ENCODE measurements at places on chromosomes 6 and 20.

- no peak for DNase-seq
These were observed 380.9 kb downstream of the CDH4 start for GRCh38 chr20:61633004-61633403.

DNA sequence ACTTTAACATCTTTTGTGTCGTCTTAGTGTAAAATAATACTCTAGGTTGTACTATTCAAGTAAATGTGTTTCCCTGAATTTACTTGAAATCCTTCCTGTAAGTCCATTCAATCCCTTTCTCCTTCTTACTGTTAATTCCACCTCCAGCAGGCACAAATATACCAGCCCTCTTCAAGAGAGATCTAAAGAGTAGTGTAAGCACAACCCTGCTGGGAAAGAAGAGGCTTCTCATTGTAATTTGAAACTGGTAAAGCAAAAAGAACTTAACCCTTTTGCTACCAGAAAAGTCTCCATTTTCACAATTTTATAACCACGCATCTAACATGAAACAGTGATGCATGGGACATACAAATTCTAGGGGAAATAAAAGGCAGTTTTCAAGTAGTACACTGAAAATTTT is at the start of gene BMP5:
Gene BMP5 (minus strand): TSS at position 191 of the 400 bp plus-strand sequence. CDS start 725 bp downstream, outside the sequence.
- DNase-seq, result no peak

DNA sequence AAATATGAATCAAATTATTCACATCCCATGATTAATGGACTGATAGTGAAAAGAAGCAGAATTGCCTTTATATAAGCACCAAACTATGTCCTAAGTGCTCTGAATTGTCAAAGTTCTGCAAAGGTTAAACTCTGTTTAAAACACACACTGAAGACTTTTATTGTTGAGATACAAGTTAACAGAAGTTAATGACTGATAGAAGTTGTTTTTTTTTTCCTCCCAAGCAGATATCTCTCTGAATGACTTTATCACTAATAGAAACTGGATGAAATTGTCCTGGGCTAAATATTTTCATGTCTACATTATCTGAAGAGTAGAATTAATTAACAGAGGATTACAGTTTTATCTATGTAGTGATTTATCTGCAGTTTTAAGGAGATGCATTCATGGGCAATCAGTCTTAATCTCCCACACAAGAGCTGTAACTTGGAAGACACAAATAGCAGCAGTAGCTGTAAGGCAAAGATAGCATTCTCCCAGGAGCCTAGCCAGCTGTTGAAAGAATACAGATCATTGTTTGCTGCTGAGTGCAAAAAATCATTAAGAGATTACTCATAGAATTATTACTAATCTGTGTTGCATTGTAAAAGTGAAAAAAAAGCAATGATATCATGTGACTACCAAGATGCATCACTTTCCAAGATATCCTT is 49.9 kb downstream of the BMP5 start:
- DNase-seq, result no peak

- DNase-seq, result no peak
These were observed 192.2 kb downstream of the TPBG start for GRCh38 chr6:82555801-82556200.

DNA sequence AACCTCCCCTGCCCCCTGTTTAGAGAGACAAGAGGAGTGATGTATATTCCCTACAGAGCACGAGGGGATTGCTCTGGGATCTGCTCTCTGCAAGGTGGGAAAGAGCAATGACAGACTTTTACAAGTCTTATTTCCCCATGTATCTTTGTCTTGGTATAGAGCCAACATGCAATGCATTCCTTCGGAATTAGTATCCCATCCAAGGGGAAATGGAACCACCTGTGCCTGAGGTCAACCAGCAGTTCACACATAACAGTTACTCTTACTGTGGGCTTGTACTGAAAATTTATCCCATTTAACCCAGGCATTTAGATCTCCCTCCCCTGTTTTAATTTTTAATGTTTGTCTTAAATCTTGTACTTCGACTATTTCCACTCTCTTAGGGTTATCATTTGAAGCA is 250.4 kb downstream of the C6orf118 start:
- DNase-seq, result no peak

- no peak for DNase-seq
These were observed 12.1 kb downstream of the BCL2L1 start for GRCh38 chr20:31710423-31711108.

DNA sequence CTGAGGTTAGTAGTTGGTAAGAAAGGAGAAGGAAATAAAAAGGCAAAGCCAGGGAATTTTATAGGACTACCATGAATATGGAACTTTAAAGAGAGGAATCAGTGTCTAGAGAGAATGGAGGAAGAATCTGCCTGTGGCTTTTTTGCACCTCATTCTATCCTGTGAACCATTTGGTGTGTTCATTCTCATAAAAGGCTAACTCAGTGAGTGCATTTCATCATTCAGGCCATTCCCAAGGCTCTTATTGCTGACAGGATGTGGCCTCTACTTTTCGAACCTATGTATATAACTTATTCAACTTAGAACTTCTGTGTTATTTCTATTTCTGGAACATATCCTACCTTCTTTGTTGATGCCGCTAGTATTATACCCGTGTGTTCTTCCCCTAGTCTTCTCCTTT is 27.1 kb downstream of the HSF2 start:
- no peak for DNase-seq

DNA sequence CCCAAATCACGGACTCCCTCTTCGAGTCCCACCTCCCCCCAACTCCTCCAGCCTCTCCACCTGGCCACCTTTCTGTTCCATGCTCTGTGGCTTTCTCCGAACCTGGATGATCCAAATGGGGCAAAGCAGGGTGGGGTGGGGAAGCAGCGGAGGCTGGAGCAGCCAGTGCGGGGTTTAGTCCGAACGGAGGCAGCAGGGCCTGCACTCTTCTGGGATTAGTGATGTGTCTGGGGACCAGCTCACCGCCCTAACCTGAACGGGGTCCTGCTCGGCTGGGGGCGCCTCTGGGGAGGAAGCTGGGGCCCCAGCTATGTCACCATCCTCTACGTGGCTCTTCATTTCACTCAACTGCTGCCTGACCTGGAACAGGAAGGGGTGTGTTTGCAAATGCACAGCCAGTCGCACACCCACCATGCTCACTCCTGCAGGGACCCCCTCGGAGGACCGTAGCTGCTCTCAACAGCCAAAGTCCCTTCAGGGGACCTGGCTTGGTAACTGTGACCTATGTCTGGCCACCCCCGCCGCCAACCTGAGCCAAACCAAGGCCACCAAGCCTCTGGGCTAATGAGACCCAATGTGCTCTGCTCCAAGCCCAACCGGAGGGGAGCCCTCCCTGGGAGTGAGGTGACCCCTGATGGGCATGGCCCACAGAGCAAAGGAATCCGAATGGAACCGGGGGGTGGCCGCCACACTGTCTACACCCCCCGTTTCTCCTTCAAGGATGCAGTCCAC is 46.8 kb downstream of the DSTN start:
- no peak for DNase-seq

DNA sequence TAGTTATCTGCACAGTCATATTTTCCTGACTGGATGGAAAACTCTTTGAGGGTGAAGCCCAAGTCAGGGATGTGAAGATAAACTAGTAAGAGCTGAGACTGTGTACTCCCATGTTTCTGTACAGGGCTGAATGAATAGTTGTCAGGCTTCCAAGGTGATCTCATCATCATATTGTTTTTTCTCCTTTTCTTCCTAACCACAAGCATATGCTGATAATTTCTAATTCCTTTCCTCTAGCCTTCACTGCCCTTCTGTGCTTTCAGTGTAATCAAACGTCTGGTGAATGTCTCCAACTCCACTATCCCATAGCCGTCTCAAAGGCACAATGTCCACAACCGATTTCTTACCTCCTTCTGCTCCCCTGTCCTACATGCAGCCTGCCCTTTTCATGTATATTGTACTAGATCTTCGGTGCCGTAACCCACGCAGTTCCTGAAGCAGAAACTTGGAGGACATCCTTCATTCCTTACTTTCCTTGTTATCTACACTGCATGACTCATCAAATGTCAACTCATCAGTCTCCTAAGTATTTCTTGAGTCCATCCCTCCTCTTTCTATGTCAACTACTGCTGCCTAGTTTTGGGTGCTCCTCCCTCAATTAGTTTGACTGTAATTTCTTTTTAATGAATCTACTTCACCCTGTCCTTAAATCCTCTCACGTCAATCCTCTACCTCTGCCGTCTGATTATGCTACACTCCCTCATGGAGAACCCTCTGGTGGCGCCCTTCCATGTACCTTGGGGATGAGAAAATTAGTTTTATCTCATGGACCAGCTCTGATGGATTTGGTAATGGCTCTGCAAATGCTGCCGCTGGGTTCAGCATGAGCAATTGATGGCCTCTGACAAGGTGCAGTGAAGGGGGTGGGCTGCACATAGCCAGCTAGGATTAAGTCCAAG is 21.9 kb downstream of the NCOA7 start:
- no peak for DNase-seq
